ENCODE measurements at places on chromosomes 12 and 14.
A peak's percentile ranks its signal among the peaks of the same experiment; 100 is the strongest.

DNA sequence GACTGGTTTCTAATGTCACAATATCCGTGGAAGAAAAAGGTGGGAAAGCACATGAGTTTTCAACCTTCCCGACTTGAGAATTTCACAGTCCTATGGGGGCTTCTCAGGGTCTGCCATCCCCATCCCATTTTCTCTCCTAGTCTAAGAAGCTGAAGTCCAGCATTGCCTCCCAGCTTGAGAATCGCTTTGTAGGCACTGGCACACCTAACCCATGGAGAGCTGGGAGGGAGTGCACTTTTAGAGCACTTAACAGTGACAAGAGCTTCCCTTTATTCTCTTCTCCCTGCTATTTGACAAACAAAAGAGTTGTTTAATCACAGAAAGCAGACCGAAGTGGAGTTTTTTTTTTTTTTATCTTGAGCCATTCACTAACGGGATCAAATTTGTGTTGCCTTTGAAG, 22.8 kb upstream of the SRRM4 start:
- no peak overlapping the region for H3K27ac ChIP-seq
- no peaks in the 10 kb centered on the region for H3K27me3 ChIP-seq
- DNase-seq, result no peak
- H3K36me3 ChIP-seq, result no peaks in the 10 kb centered on the region

GRCh38 chr12:51923506-51924365, 16.4 kb downstream of the ACVRL1 start:
- H3K4me1 ChIP-seq, result no peaks in the 10 kb centered on the region
- no peaks in the 10 kb centered on the region for H3K27me3 ChIP-seq
- H3K36me3 ChIP-seq, result no peaks in the 10 kb centered on the region
- DNase-seq, result peak; percentile 56

GRCh38 chr12:12153596-12153995, 82.9 kb downstream of the BCL2L14 start:
- no peaks in the 10 kb centered on the region for H3K4me1 ChIP-seq
- H3K27me3 ChIP-seq, result no peaks in the 10 kb centered on the region
- H3K36me3 ChIP-seq, result no peaks in the 10 kb centered on the region
- no peak for DNase-seq
- no peak overlapping the region for H3K27ac ChIP-seq
- H3K4me3 ChIP-seq, result no peak overlapping the region

DNA sequence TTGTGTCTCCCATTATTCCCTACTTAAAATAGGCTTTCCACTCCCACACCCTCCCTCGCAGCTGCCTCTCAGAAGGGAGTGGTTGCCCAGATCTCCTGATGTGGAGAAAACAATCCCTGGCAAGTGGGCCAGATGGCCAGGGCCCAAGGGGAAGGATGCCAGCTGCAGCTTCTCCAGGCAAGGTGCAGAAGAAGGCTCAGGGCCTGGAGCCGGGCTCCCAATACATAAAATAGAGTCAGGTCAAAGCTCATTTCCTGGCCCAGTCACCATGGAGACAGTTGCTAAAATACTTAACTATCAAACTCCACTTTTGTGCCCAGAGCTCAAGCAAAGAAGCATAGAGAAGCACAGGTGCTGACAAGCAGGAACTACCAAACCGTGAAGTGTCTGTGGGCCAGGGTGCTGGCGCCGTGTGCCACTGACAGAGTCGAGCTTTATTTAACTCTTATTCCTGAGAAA, 45.7 kb upstream of the ITPR2 start:
- no peaks in the 10 kb centered on the region for H3K27me3 ChIP-seq
- H3K4me3 ChIP-seq, result no peak overlapping the region
- peak; percentile 90 for DNase-seq
- H3K4me1 ChIP-seq, result no peaks in the 10 kb centered on the region
- peak overlapping the region; percentile 44 for H3K27ac ChIP-seq

Data from uterus (tissue), 4 donors.